ENCODE measurements at places on chromosomes 7 and 10.

DNA sequence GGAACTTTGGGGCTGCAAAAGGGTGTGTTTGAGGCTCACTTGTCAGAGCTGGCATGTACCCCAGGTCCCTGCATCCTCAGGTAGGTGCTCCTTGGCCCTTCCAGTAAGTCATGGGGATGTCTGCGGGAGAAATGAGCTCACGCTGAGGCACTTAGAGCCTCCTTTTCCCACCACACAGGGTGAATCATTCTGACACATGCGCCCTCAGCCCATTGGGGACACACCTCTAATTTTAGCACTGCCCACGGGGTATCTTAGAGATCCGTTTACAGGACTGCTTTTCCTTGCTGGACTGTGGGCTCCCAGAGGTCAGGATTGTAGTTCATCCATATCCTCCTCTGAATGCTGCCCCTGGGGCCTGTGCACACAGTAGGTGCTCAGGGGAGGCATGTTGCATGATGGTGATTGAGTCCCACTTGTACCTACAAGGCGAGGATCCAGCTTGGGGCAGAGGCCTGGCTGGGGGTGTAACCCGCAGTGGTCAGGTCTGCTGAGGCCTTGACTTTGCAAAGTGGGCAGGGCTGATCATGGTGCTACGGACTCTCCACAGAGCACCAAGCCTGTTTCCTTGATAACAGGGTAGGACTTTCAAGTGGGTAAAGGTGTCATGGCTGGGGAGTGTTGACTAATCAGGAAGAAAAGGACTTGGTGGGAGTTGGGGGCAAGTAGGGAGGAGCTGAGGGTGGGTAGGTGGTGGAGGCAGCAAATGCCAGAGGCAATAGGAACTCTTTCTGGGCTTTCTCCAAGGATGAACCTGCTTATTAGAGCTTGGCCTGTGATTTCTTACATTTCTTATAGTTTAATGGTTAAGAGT is 5.8 kb downstream of the TSPAN15 start:
- peak; percentile 32 for DNase-seq

DNA sequence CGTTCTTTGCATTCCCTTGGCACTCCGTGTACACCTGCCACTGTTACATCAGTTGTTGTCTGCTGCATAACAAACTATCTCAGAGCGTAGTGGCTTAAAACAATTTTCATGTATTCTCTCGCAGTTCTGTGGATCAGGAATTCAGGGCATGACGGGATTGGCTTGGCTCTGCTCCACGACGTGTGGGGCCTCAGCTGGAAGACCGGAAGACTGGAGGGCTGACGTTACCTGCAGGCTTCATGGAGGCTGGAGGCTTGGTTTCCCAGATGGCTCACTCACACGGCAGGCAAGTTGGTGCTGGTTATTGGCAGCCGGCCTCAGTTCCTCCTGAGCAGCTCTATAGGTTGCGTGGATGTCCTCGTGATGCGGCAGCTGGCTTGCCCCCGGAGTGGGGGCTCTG is 25.5 kb downstream of the NYAP1 start:
- DNase-seq, result no peak

DNA sequence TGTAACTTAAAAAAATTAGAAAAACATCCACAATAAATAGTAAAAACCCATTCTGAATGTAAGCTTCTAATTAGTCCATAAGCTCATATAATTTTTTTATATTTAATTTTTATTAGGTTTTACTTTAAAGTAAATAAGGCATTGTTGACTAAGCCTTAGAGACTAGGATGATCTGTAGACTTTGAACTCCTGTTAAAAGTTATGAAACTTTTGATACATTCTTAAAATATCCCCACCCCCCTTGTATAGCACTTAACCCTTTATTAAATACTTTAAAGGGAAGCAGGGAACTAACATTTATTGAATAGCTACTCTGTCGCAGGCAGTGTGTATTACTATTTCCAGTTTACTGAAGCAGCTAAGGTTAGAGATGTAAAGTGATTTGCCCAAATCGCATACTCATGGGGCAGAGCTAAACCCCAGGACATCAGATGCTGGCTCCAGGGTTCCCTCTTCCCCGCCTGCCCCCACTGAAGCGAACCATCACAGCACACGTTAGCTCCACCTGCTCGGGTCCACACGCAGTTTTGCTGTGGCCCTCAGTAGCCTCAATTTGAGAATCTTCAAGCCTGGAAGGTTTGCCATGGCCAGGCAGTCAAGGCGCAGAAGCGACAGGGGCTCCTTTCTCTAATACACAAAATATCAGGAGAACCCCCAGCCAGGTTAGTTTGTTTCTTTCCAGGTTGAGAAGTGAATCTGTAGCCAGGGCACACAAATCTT is 762 bp downstream of the PON1 start:
- DNase-seq, result no peak

GRCh38 chr10:123994417-123995081 is 98.8 kb downstream of the CHST15 start:
- peak; percentile 88 for DNase-seq

DNA sequence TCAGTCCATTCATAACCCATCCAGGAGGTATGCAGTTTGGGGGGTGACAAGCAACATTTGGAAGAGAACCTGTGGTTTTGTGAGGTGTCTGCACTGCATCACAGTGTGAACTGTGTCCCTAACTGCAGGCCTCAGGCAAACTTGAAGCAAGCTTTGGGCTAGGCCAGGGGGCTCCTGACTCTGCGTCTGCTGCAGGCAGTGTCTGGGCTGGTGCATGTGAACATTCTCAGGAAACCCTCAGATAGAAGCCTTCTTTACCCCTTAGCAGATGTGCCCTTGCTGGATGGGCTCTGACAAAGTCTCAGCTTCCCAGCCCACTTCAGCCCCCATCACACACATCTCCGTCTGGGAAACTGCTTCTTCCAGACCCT is 61.0 kb downstream of the VIPR2 start:
- DNase-seq, result no peak

DNA sequence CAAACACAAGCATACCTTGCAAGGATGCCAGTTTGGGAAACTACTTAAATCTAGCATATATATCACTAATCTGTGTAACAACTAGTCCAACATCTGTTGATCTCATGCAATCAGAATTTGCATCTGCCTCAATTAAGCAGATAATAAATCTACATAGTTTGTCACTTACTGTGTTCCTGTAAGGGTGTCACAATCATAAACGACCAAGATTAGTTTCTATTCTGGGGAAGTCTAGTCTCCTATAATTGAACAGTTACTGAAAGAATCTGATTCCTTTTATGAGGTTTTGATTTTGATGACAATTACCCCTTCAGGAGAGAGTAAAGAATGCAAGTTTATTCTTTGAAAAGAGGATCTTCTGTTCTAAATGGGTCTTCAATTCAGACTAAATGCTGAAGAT is 85.5 kb upstream of the LRRN3 start:
- no peak for DNase-seq

DNA sequence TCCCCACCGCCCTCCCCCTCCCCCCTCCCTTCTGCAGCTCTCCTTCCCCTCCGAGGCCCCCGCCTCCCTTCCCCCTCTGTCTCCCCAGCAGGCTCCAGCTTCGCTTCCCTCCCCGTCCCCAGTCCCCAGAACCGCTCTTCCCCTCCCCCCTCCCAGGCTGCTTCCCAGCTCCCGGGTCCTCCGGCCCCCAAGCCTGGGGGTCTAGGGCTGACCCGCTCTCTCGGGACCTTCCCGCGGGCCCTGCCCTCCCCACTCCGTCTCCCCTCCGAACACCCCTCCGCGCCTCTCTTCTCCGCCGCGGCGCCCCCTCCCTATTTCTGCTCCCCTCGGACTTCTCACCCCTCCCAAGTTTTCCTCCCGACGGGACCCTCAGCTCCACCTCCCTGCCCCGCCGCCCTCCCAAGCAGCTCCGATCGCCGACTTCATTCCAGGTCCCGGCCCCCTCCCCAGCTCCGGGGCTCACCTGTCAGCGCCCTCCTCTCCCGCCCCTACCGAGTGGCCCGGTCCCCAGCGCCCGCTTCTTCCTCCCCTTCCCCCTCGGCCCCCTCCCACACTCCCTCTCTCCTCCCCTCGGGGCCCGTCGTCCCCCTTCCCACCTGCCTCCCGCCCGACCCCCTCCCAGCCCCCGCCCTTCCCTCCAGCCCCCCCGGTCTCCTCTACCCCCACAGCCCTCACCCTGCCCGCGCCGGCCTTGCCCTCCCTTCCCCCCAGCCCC is 990 bp downstream of the ZNF467 start:
- peak; percentile 28 for DNase-seq

GRCh38 chr7:30224511-30225062 is 59.8 kb upstream of the ZNRF2 start:
- no peak for DNase-seq

GRCh38 chr7:158366346-158366745 is 221.3 kb downstream of the PTPRN2 start:
- no peak for DNase-seq

DNA sequence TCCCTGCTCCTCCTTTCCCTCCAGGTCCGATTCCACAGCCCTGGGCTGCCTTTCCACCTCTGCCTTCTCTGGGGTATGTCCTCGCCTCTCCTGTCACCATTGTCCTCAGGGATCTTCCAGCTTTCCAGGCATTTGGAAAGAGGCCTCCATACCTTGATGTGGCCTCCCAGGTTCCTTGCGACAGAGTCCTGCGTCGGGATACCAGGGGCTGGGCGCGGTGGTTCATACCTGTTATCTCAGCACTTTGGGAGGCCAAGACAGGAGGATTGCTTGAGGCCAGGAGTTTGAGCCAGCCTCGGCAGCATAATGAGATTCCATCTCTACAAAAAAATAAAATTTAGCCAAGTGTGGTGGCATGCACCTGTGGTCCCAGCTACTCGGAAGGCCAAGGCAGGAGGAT is 171.1 kb downstream of the CUX1 start:
- no peak for DNase-seq

DNA sequence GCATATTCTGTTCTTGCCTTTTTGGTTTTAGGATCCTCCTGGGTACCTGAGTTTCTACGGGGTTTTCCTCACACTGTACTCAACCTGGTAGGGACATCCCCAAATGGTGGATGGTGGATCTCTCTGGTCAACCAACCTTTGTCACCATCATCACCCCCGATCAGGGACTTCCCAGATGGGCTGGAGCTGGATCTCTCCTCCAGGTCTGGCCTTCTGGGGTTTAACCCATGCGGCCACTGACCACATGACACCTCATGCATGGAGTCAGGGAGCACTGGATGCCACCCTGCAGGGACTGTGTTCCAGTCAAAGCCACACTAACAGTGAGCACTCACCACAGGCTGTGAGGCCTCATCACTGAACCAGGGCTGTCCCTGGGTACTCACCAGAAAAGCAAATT is 80.0 kb downstream of the CELF2 start:
- peak; percentile 20 for DNase-seq

GRCh38 chr7:31087351-31087750 is 35.2 kb downstream of the ADCYAP1R1 start:
- no peak for DNase-seq

- peak; percentile 50 for DNase-seq
Observed at GRCh38 chr10:110843031-110843430, 28.7 kb upstream of the PDCD4 start.

DNA sequence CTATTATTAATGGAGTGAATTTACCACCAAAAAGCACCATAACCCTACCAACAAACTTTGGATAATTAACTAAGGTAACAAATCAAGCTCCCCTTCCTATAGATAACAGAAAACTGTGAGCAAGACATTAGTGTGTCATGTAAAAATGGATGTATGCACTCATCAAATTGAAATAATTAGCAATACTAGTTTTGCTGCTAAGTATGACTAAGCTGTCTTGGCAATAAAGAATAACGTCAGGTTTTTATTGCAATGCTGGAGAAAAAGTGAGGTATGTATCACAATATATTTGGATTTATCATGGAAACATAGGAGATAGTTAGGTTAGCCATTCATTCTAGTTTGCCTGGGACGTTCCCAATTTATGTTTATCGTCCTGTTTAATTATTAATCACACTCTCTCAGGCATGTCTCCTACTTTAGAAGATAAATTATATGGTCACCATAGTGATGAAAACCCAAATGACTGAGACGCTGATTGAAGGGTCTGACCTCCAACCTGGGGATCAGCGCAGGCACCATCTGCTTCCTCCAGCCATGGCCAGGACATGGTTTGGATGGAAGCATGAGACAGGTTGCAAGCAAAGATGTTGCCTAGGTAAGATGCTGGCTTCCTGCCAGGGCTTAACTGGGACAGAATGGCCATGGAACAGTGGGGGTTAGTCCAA is 125.6 kb downstream of the FANK1 start:
- DNase-seq, result no peak

GRCh38 chr10:110392868-110393740 is 88.4 kb upstream of the SMNDC1 start:
- no peak for DNase-seq

DNA sequence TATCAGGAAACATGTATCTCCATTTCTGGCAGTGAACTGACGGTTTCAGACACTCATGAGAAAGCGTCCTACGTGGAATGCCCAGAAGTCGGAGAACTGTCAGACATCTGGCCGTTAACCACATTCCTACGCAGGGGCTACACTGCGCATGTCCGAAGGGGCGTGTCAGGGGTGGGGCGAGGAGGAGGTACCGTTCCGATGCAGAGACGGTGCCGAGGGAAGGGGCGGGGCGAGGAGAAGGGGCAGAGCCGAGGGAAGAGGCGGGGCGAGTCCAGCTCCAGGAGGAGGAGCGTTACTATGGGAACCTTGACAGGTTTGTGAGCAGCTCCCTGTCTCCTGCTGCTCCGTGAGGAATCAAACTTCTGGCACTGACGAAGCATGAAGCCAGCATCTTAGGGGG is 366.9 kb upstream of the NUPR2 start:
- DNase-seq, result no peak

GRCh38 chr10:5089865-5090264 is 4.3 kb upstream of the AKR1C3 start:
- DNase-seq, result peak; percentile 2

GRCh38 chr10:35259769-35260397 is 76.4 kb upstream of the CCNY start:
- peak; percentile 15 for DNase-seq

GRCh38 chr10:80464557-80465450 is 10.7 kb downstream of the TSPAN14 start:
- no peak for DNase-seq

GRCh38 chr7:2641406-2642393 is 9.9 kb downstream of the TTYH3 start:
- DNase-seq, result no peak

- DNase-seq, result no peak
Observed at GRCh38 chr7:131090886-131091692, 236.6 kb upstream of the MKLN1 start.

DNA sequence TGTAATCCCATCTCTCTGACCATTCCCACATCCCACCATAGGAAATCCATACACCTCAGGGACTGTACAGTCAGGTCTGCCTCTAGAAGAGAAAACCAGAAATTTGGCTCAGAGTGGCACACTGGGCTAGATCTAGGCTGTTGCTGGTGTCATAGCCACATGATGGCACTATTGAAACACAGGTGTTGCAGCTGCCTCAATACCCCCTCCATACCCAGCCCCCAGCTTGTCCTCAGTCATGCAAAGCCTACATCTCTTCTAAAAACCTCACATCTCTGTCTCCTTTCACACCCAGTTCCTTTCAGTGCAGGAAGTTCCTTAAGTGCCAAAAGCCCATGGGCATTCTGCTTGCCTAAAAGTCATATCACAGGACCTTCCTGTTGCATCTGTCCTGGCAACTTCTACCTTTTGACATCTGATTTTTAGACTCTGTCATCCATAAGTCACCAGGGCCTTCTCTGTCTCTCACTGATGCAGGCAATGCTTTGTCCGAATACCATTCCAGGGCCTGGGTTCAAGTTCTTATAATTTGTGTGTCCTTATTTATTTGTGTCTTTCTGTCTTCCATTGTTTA is 27.0 kb upstream of the HIBADH start:
- DNase-seq, result peak; percentile 18

- DNase-seq, result no peak
Observed at GRCh38 chr10:79403441-79404230, 41.8 kb downstream of the ZCCHC24 start.

GRCh38 chr7:34016876-34017275 is 111.5 kb downstream of the BMPER start:
- no peak for DNase-seq
